ENCODE measurements at places on chromosomes 2 and 18.

GRCh38 chr2:101064868-101065549 lies 62.9 kb downstream of the RPL31 start:
- DNase-seq = no peak

GRCh38 chr2:233290051-233290845 lies 17.4 kb upstream of the SAG start:
- no peak for DNase-seq

DNA sequence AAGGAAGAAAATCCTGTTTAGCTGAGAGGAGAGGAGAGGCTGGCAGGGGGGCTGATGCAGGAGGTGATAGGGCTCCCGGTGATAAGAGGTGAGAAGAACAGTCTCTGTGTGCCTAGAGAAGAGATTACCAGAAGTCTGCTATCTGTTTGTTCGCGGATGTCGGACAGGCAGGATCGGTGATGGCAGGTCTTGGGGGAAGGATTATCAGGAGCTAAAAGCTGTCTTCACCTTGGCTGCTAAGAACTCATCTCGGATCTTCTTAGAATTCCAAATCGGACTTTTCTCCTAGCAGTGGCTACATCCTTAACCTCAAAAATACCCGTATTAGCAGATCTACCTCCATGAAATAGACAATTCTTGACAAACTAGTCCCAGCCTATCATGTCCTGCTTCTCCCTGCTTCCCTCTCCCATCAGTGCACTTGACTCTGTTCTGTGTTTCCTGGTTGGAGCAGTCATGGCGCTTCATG lies 282.1 kb upstream of the TRIB2 start:
- DNase-seq = no peak

DNA sequence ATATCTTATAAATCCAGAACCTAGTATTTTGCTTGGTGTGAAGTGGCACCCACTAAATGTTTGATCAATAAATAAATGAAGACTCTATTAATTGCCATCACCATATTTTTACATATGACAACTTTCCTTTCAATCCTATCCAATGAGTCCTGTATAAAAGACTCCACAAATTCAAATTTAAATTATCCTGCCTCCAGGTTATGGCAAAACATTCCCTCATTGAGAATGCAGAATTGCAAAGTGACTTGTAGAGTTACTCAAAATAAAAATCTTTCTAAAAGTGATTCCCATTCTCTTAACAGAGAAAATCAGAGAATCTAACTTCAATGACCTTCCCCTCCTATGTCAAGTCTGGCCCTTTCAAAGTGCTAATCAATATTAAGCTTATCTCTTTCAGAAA lies 236.8 kb downstream of the GRB14 start:
- DNase-seq = no peak

DNA sequence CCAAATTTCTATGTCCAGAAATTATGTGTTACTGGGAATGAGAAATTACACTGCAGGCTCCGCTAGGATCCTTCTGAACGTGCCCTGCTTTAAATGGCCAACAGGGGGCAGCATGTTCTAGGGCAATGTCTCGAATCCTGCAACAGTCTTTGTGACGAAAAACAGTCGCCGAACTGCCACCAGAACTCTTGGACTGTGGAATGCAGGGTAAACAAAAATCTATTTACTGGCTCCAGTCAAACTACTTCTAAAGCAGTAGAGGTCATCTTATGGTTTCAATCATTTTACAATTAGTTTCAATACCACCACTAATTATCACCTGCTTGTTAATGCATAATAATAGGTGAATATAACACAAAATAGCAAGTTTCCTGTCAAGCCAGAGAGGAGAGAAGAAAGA lies 9.8 kb upstream of the ZNF397 start:
- DNase-seq = peak; percentile 49

DNA sequence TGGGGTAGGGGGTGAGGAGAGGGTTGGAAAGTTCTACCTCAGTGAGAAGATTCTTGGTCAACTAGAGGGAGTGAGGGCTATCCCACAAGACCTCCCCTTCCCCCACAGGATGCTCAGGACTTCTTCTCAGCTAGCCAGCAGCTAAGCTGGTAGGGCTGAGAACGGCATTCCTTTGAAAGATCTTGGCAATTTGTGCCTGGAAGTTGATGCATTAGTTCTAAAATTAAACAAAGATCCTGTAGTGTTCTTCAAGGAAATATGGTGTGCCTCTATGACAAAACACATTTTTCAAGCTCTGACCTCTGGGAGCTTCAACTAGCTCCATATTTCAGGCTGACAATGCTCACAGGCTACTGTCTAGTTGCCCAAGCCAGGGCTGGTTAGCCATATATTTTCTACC lies 2.3 kb downstream of the LYPD1 start:
- DNase-seq = no peak

DNA sequence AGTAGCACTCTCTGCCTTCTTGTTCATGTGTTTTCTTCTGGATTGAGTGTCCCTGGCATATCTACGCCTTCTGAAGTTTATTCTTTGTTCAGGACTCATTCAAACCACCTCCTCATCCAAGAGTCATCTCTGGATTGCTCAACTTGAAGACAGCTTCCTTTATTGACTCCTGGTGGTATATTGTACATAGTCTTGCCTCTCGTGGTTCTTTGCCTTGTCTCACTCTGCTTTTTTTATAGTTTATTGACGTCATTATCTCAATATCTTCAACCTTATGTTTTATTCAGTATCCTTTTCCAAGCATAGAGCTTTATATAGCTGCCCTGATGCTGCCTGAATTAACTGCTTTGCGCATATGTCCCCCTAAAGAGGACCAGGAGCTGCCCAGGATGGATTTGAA lies 161.7 kb downstream of the INSIG2 start:
- no peak for DNase-seq

DNA sequence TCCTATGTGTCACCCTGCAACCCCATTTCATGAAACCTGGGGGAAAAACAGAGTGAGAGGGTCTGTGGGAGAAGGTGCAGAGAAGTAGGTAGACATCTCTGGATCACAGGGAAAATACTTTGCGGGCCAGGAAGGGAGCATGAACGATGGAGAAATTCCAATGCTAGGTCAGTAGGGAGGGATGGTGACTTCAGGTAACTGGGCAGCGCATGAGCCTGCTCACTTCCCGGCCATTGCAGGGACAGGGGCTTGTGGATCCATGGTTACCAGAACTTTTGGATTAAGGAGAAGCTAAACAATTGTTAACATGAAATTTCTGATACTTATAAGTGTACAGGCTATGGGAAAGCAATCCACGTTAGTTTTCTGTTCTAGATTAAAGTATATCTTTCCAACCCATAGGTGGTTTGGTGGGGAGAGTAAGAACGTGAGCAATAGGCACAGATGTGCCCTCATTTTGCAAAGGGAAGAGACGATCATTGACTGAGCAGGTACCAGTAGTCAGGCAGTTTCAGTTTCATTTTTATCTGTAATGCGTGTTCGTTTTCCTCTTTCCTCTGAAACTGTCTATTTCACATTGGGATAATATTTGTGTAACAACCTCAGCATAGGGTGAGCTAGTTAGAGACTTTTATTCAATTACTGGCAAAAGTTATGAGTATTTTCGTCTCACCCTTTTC lies 65.0 kb downstream of the NYAP2 start:
- no peak for DNase-seq

GRCh38 chr2:17387591-17387990 lies 130.6 kb downstream of the RAD51AP2 start:
- DNase-seq = no peak

DNA sequence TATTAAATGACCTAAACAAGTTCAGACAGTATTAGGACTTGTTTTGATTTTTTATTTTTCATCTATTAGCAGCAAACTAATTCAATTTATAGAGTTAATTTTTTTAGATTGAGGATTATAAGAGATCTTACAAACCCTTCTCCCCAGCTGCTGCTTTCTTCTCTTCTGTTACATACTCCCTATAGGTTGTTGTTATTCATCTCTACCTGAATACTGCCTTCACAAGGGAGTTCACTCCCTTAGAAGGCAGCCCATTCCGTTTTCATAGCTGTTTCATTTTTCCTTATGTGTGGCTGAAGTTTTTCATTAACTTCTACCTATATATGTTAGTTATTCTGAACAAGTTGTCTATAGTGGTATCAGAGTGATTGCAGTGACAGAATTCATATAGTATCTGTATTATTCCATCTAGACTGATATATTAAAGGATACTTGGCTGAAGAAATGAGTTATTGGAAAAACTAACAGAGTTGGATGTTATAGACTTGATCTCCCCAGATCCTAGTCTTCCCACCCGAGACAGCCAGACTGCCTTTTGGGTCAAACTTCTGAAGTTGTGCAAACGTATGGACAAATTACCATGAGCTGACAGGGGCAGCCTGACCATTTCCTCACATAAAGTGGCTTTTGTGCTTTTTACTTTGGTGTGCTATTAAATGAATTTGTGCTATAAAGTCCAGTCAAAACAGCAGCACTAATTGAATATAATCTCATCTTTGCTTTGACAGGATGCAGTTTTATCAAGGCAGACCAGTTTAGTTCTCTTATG lies 8.7 kb downstream of the GLS start:
- DNase-seq = no peak

GRCh38 chr2:69223759-69224511 lies 163.1 kb downstream of the GFPT1 start:
- no peak for DNase-seq

GRCh38 chr2:147451902-147452515 lies 392.8 kb upstream of the ACVR2A start:
- no peak for DNase-seq

DNA sequence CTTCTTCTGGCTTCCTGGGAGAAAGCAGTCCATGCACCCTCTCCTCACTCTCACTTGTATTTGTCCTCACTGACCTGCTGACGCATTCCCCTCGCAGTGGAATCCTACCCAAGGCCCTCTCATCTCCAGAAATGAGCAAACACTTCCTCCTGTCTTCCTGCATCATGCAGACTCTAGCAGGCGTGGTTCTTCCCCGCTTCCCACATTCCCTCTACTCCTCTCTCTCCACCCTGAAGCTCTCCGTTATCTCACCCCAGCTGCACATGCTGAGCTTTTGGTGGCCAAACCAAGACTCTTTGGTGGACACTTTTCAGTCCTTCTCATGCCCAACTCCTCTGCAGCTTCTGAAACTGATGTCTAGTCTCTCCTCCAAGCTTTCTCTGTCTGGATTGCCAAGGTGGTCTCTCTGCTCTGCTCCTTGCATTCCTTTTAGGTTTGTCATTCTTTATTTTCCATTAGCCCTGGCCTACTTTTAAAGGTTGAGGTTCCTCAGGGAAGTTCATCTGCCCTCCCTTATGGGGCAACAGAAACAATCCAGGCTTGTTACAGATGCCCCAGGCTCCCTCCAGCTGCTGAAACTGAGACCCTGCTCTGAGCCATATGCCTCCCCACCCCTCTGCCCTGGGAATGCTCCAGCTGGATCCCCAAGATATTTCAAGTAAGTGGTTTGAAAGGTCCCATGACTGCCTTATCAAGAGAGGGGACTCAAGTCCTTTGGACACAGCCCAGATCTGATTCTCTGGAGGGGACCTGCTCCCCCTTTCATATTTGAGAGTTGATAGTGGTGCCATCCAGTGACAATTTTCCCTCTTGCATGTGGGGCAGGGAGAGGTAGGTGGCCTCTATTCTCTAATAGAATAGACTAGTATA lies 835 bp upstream of the IL18RAP start:
- no peak for DNase-seq

DNA sequence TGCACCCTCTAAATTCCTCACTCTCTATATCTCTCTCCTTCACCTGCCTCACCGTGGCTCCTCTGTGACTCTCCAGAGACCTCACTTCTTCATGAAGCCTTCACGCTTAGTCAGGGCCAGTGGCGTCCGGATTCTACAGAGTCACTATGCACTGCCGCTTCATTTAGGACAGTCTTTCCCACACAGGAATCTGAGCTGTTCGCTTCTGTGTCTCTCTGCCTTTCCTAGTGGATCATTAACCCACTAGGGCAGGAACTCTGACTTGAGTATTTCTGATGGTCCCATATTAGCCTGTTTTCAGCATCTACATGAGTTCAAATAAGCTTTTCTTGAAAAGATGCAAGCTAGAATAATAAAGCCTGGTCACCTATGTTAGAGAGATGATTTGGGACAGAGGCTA lies 180.2 kb upstream of the DOK6 start:
- no peak for DNase-seq

DNA sequence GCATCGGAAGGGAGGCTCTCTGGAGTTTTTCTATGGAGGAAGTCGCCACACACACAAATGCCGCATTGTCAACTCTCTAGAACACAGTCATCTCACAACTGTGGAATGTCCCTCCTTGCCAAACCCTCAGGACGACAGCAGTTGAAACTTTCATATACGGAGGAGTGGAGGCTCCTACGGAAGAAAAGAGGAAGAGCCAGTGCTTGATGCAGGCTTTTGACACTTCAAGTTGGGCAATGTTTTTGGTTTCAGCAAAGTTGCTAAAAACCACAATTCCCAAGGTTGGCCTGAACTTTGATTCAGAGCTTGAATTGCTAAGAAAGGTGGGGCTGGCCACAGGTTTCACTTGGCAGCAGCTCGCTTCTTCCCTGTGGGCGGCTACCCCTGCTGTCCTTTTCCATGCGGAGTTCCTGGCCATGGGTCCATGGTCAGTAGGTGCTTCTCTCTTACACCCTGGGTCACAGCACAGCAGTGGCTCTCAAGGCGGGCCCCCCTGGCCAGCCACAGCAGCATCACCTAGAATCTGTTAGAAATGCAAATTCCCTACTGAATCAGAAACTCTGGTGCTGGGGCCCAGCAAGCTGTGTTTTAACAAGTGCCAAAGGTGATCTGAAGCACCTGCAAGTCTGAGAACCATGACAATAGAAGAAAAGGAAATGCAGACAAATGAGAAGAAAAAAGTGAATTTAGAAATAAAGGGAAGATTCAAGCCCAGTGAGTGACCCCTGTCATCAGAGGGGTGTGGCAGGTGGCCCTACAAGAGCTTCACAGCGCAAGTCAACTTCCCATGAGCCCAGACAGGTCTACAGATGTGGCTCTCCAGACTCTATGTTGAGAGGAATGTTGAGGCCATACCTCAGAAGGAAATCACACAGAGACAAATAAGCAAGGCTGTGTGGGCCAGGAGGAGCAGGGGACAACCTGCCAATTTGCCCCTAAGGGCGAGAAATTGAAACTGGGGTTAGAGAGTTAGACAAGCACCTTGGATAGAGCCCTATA lies 856.4 kb downstream of the RNF144A start:
- DNase-seq = no peak

GRCh38 chr2:40030456-40030975 lies 251.5 kb upstream of the THUMPD2 start:
- DNase-seq = no peak

DNA sequence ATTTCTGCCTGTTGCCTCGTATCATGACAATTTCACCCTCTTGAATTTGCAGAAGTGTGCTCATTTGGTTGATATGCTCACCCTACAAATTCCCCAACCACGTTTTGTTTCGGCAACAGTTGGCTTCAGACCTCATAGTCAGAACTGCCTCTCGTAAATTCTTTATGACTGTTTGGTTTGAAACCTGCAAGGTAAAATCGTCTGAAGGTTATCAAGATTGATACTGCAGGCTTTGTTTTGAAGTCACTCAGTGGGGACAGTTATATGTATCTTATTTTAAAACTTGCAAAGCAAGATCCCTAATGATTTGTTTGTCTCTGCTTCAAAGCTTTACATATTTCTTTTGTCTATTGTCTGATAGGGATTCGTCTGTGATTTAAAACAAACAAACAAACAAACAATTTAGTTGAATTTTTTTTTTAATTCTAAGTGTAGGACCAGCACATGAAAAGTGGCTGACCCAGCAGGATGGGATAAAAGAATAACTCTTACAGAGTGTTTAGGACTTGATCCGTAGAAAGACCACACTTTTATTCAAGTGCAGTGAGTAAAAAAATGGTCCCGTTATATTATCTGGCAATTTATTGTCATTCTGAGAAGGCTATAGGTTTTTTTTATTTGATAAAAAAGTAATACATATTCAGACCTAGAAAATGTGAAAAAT lies 45.7 kb upstream of the MYCN start:
- no peak for DNase-seq
